Epithelial cell of prostate (primary cell): ENCODE measurements at places on chromosomes 3 and 15.

- no peak for DNase-seq
Measured at GRCh38 chr3:113654310-113654709, 42.1 kb downstream of the USF3 start.

DNA sequence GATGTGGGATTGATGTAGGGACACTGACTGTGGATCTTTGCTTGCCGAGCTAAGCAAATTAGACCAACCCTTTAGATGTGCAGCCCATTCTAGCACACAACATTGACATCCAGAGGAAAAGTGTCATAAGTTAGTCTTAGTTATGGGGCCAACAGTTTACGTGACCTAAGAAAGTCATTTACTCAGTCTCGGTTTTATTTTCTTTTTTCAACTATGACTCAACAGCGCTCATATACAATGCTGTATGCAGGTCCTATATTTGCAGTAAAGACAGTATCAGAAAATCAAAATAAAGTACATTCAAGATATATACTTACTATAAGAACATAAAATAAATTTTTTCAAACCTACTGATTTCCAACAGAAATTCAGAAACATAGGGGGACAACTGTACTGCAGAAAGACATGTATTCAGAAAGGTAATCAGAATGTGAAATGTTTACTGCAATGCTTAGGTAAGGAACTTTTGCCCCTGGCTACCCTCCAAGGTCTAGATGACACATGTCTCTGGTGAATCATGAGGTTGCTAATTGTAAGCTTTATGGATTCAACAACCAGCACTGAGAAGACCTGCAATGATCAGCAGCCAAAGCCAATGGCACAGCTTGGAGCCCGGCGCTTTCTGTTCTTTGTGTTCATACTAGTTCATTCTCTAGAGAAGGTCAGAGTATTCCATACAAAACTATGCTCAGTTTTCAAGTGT is 317.5 kb upstream of the CNTN6 start:
- DNase-seq: no peak

DNA sequence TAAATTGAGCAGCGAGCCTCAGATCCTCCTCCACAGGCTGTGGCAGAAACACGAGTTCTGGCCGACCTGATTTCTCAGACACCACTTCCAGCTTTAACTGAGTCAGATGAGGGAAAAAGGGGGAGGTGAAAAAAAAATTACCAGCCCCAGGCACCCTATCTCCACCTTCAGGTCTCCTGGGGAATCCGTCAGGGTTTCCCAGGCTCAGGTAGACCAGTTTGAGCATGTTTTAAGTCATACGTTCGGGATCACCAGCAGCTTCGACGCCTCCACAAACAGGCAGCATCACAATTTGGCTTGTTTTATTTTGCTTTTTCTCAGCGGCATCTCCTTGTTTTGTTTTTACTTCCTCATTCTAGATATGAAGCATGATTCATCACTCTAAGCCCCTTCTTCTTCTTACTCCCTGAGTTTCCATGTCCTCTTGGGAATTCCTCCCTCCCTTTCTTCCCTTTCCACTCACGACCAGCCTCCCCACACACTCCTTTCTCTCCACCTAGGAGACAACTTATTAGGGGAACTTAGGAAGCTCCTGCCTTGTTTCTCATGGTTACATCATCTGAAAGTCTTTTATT is 190.1 kb downstream of the ZNF621 start:
- DNase-seq: peak; percentile 20

- DNase-seq: peak; percentile 12
Measured at GRCh38 chr3:3707858-3708768, 91.1 kb upstream of the LRRN1 start.

GRCh38 chr15:69164807-69165636 is 4.6 kb downstream of the GLCE start:
- no peak for DNase-seq

GRCh38 chr3:112132975-112133448 is at the start of gene GCSAM:
Gene GCSAM (minus strand): TSS chr3:112133248. CDS start chr3:112133120, 128 bp downstream.
- peak; percentile 50 for DNase-seq

DNA sequence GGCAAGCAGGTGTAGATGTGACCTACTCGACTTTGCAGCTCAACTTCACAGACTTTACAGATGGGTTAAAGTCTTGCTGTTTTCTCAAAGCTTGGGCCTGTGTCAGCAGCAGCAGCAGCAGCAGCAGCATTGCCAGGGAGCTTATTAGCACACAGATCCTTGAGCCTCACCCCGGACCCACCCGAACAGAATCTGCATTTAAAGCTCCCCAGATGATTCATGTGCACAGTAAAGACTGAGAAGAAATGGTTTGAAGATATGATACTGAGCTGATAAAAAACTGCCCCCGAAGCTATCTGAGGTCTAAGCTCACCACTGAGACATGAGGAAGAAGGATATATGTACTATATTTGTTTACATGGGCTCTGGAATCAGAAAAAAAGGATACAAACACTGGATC is 231.7 kb downstream of the ARPP21 start:
- DNase-seq: no peak

- DNase-seq: no peak
Measured at GRCh38 chr3:191549357-191549756, 88.4 kb downstream of the PYDC2 start.

GRCh38 chr3:55185380-55185779 is 257.5 kb upstream of the LRTM1 start:
- no peak for DNase-seq

- no peak for DNase-seq
Measured at GRCh38 chr3:14397531-14397930, 4.9 kb upstream of the SLC6A6 start.

DNA sequence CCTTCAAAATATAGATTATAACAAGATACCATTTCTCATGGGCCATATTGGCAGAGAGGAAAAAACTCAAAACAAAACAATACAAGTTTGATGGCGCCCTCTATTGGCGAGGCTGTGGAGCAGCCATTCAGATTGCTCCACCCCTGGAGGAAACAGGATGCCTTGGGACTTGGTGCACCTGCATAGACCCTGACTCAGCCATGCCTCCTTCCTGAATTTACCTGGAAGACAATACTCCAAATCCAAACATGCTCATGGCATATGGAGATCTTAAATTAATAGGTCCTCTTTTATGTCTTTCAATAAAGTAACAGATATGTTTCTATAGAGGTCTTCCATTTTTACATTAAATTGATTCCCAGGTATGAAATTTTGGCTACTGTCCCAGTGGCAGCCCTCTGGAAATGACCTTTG is 90.0 kb downstream of the APBA2 start:
- peak; percentile 29 for DNase-seq

- peak; percentile 40 for DNase-seq
Measured at GRCh38 chr3:192851821-192852372, 65.8 kb downstream of the MB21D2 start.

DNA sequence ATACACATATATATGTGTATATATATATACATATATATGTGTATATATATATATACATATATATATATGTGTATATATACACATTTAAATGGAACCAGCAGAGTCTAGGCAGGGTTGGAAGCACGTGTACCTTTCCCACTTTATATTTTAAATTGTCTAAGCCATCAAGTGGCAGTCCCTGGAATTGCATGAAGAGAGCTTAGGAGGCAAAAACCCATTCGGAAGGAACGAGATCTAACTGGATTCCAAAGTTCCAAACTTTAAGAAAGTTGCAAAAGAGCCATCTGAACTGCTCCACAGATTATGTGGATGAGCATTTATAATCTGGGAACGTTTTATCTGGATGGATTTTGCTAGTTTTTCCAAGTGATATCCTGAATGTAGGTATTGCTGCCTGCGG is 186.5 kb downstream of the FOXP1 start:
- no peak for DNase-seq

GRCh38 chr3:153103406-153103945 is 58.5 kb upstream of the RAP2B start:
- no peak for DNase-seq

GRCh38 chr3:14234251-14235002 is 55.8 kb downstream of the LSM3 start:
- DNase-seq: peak; percentile 66

- no peak for DNase-seq
Measured at GRCh38 chr3:13077431-13078162, 4.4 kb upstream of the IQSEC1 start.

DNA sequence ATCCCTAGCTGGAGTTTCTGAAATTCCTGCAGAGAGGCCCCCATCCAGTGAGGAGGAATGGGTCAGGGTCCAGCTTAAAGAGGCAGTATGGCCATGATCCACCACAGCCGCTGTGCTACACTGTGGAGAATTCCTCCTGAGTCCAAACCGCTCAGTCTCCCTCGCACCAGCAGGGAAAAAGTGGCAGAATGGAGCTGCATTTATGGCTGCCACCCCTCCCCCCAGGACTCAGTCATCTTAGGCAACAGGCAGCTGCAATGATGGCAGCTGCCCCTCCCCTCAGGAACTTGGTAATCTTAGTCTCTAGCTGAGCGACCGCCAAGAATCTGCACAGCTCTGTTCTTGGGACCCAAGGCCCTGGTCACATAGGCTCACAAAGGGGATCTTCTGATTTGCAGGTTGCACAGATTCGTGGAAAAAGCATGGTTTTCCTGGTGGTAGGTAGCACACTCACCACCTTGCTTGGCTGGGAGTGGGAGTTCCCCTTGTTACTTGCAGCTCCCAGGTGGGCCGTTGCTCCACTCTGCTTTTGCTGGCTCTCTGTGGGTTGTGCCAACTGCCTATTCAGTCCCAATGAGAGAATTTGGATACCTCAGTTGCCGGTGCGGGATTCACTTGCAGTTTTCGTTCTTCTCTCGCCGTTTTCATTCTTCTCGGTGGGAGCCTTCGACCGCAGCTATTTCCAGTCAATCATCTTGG is 204.1 kb downstream of the STXBP5L start:
- no peak for DNase-seq

DNA sequence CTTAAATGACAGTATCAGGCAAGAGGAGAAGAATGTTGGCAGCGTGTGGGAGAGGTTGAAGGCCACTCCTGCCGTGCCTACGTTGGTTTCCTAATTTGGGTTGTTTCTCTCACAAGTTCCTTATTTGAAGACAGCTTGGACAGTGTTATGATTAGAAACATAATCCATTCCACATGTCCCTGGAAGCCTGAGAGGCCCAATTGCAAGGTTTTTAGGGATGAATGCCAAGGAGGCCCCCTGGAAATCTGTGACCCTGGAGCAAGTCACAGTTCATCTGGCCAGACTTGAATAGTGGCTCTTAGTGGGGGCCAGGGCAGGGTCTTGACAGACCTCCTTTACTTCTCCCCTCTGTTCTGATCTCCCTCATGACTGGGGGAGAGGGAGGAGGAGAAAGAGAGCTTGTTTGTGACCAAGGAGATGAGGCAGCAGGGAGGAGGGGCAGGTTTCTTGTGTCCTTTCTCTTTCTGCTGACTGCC is 584.4 kb upstream of the TBL1XR1 start:
- DNase-seq: no peak

DNA sequence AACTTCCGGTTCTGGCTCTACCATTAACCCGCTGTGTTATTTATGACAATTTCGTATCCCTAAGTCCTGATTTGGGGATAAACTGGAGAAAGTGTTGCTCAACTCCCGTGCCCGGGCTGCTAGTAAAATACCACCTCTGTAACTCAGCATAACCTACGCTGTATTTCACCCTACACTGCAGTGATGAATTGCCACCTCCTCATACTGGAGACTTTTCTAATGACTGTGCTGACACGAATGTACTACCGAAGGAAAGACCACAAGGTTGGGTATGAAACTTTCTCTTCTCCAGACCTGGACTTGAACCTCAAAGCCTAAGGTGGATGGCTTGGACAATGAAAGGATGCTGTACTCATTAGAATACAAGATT is 16.5 kb downstream of the SLC51A start:
- no peak for DNase-seq

GRCh38 chr15:46317029-46317428 is 682.2 kb downstream of the SQOR start:
- DNase-seq: no peak

DNA sequence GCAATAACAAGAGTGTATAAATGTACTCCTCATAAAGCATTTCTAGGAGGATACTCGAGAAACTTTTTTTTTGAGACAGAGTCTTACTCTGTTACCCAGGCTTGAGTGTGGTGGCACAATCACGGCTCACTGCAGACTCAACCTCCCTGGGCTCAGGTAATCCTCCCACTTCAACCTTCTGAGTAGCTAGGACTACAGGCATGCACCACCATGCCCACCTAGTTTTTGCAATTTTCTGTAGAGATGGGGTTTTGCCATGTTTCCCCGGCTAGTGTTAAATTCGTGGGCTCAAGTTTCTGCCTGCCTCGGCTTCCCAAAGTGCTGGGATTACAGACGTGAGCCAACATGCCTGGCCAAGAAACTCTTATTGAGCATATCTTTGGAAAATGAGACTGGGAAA is 59.1 kb upstream of the PHLDB2 start:
- DNase-seq: no peak

GRCh38 chr15:59444081-59444835 is 6.3 kb downstream of the FAM81A start:
- no peak for DNase-seq

- no peak for DNase-seq
Measured at GRCh38 chr3:177470197-177470941, 273.1 kb upstream of the TBL1XR1 start.

GRCh38 chr15:66711862-66712261 is 9.8 kb downstream of the SMAD6 start:
- DNase-seq: no peak

- no peak for DNase-seq
Measured at GRCh38 chr15:32679298-32679690, 37.8 kb downstream of the SCG5 start.

GRCh38 chr3:126617571-126617970 is 37.4 kb downstream of the TXNRD3 start:
- DNase-seq: no peak

DNA sequence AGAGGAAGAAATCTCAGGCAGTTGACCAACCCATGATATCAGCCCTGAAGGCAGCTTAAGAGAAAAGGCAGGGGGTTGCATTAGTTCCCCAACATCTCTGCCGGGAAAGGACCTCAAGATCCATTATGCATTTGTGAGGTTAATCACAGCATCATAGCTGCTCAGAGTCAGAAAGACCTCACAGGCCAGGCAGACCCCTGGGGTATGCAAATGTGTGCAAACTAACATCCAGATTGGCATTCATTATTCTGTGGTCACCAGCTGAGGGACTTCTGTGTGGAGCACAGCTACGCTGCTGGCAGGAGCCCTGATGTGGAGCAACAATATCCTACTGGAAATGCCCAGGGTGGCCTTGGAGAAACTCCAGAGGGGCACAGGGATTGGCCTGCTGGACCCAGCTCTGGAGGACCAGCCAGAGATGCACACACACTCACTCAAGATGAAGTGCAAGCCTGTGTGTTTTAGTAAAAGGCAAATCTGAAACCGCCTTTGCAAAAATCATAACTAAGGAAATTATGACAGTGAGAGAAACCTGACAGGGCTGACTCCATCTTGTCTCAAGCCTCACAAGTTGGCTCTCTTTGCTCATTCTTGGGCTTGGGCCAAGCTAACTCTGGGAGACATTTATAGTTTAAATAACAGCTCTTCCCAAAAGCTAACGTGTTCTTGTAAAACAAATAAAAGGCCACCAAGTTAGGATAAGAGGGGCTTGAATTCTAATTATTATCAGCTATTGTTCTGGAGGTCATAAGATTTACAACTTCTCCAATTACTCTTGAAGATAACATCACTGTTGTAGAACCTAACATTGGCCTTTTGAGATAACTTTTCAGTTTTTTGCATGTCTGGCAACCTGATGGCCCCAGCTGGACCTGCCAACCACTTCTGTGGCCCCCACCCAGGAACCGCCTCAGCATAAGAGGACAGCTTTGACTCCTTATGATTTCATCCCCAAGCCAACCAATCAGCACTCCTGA is 257.1 kb downstream of the UACA start:
- no peak for DNase-seq
